ENCODE measurements at places on chromosomes 5 and 9. TPM values are rescaled to one million over a fixed set of nuclear protein-coding genes. Genes with fewer than 3 reads are reported as not detected.
A peak's percentile ranks its signal among the peaks of the same experiment; 100 is the strongest.

Gene TYRP1
- total RNA-seq: not detected

Gene SNX30
- total RNA-seq: 12.7 TPM

DNA sequence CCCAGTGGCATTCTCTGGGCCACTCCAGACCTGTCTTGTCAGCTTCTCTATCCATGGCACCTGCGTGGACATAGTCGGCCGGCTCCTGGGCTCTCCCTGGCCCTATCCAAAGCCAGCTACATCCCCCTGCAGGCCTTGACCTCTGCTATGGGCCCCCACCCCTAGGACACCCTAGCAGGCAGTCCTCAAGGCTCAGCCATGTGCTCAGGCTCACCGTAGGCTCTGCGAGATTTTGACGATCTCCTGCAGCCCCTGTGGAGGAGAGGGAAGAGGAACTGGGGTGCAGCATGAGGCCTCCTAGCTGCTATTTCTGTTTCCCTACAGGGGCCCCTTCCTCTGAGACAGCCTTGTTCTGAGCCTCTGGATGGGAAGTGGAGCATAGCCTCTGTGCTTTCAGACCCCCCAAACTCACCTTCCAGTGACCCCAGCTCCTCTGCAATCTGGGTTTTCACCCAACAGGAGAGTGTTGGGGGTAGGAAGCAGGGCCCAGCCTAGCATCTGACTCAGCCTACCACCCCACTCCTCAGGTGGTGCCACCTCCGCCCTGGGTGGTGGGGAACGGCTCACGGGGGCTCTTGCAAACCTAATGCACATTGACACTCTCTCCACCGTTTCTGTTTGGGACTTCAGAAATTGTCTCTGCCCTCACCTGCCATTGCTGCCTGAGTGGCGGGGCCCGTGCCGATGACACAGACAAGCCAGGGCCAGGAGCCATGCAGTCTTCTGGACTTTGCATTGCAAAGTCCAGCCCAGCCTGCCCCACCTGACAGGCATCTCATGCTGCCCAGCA lies 36.7 kb downstream of the HRH2 start:
- DNase-seq: no peak

DNA sequence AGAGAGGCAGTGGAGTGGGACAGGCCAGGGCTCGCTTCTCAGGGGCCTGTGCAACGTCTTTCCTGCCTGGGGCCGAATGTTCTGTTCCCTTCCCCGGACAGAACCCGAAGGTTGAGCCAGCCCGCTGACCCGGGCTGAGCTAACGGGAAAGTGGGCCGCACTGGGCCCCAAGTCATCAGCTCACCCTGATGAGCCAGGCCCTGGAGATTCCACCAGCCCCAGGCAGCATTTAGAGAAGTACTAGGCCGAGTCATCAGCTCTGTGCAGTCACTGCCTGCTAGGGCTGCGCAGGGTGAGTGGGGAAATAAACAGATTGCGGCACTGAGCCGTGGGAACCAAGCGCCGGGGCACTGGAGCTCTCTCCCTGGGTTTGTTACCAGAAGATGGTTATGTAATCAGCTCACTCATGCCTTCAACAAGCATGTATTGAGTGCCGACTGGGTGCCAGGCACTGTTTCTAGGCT lies 29.1 kb upstream of the DUSP1 start:
- DNase-seq: no peak

- no peak for DNase-seq
Measured at GRCh38 chr5:167940911-167941310, 350.5 kb upstream of the WWC1 start.

GRCh38 chr9:87249029-87249428 lies 248.6 kb upstream of the DAPK1 start:
- no peak for DNase-seq

DNA sequence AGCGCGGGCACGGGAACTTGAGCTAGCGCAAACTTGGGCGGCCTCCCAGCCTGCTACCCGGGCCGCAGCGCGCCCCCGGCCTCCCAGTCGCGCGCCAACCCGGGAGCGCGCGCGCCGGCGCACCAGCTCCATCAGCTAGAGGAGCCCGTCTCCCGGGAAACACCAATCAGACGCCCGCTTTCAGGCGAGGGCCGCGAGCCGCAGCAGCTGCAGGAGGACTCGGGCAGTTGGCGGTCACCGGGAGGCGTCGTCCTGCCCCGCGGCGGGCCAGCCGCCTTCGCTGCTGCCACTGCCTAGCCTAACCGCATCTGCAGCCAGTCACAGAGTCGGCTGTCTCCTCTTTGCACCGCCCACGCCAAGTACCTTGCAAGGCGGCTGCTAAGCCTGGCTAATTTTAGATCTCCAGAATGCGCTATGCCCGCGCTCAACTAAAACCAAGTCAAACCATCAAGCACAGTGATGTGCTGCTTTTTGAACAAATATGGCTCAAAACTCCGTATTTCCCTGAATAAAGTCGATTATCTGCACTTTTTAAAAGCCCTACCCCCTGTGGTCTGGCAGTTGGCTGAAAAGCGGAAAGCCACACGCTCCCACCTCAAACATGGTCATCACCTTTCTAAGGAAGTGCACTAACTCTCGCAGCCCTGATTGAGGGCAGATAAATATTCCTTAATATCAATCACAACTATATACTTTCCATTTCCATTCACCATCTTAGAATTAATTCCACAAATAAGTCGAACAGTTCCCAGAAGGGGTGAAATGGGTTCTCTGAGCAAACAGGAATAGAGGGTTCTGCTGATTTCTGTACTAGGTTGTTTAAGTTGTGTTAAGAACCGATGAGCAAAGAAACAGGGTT lies 221.8 kb downstream of the MEF2C start:
- peak; percentile 68 for DNase-seq

DNA sequence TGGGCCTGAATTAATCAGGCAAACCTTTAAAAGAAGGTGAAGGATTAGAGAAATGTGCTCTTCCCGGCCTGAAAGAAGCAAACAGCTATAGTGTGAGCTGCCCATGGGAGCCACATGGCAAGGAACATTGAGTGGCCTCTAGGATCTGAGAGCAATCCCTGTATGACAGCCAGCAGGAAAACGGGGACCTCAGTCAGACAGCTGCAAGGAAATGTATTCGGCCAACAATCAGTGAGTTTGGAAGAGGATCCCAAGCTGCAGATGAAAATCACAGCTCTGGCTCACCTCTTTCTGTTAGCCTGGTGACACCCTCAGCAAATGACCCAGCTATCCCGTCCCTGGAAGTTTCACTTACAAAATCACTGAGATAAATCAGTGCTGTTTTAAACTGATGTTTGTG lies 309.2 kb downstream of the SH3GL2 start:
- DNase-seq: no peak

GRCh38 chr5:179185941-179186411 lies 125.8 kb downstream of the ZNF354C start:
- no peak for DNase-seq

DNA sequence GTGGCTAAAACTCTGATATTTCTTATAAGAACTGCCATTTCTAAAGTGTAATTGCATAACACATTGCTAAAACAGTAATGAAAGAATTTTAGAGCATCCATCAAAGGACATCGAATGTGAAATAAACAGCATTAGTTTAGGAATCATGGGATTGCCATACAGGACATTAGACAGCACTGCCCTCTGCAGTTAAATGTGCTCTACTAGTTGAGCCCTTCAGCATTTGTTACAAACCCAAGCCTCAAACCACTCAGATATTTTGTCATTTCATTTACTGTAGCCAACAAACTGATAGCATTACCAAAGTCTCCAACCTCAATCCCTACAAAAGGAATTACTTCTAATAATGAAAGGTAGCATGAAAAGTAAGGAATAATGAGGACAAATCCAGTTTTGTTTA lies 116.8 kb upstream of the COX7C start:
- peak; percentile 3 for DNase-seq

GRCh38 chr5:144189800-144190429 lies 19.2 kb downstream of the KCTD16 start:
- no peak for DNase-seq

GRCh38 chr9:35763803-35764202 lies 9.7 kb upstream of the MSMP start:
- DNase-seq: no peak

- DNase-seq: peak; percentile 21
Measured at GRCh38 chr5:176611435-176611834, 1.5 kb upstream of the GPRIN1 start.

- no peak for DNase-seq
Measured at GRCh38 chr9:10804486-10804885, 191.7 kb upstream of the PTPRD start.

Measured in HCT116 (cell line).